Activated CD8-positive, alpha-beta memory T cell treated with anti-CD3 and anti-CD28 coated beads for 4 hours (primary cell): ENCODE measurements at places on chromosomes 1 and 21.

GRCh38 chr1:63103682-63104081 is 218.7 kb upstream of the FOXD3 start:
- no peak for DNase-seq

DNA sequence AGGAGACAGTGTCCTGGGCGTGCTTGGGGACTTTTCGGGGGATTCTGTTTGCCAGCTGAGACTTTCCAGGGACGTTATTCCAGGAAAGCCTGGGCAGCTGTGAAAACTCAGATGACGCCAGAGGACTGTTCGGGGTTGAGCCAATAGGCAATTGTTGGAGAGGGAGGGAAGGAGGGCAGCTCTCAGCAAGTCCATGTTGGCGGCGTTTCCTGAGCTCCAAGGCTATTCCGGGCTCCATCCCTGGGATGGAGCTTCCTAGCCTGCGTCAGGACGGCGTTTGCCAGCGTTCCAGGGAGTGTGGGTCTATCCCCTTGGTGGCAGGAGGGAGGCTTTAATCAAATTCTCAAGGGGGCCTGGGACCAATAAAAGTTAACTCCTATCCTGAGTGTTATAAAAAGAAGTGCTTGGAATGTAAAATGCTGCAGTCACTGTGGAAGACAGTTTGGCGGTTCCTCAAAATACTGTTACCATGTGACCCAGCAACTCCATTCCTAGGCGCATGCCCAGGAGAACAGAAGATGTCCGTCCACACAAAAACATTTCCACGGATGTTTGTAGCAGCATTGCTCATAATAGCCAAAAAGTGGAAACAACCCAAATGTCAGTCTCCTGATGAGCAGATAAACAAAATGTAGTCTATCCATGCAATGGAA is 15.2 kb downstream of the SLC27A3 start:
- no peak for DNase-seq

GRCh38 chr1:77253211-77253610 is 28.6 kb upstream of the AK5 start:
- DNase-seq: no peak

DNA sequence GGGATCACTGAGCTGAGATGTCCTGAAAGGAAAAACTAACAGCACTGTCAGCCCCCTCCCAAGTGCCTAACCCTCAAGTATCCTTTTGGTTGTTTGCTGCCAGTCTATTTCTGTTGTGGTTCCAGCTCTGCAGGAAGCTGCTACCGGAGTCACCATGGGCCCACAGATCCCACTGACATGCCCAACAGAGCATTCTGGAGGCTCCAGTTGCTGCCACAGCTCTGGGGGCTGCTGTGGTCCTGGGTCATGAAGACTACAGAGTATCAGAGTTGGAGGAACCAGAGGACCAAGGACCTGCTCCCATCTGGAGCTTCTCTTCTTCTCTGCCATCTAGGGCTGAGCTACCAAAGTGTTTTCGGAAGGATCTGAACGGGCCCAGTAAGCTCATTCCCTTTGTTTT is 910 bp downstream of the LCE3A start:
- DNase-seq: no peak

DNA sequence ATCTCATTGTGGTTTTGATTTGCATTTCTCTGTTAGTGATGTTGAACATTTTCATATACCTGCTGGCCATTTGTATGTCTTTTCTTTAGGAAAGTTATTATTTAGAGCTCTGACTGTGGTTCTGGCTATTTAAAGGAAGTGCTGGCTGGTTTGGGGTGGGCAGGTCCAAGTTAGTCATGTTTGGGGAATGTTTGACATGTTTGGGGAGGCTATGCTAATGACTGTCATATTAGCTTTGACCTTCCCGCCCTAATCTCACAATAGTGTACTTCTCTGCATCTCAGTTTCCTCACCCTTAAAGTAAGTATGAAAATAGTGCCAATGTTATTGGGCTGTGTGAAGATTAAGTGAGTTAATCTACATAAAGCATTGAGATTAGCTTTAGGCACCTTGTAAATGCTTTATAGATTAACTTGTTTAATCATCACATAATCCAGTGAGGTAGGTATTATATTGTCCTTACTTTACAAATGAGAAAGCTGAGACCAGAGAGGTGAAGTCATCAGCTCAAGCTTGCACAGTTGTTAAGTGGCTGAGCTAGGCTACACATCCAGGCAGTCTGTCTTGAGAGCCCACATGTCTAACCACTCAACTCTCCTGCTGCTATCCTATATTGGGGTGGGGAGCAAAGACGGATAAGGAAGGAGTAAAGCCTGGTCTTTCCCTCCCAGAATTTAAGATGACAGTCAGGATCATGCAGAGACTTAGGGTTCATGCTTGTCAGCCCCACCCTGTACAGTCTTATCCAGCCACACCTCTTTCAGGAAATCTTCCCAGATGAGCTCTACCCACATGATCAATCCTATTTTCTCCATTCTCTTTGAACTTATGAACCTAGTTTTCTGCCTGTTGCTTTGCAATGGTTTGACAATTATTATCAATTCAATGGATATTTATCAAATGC is 22.8 kb upstream of the CRNN start:
- DNase-seq: no peak

DNA sequence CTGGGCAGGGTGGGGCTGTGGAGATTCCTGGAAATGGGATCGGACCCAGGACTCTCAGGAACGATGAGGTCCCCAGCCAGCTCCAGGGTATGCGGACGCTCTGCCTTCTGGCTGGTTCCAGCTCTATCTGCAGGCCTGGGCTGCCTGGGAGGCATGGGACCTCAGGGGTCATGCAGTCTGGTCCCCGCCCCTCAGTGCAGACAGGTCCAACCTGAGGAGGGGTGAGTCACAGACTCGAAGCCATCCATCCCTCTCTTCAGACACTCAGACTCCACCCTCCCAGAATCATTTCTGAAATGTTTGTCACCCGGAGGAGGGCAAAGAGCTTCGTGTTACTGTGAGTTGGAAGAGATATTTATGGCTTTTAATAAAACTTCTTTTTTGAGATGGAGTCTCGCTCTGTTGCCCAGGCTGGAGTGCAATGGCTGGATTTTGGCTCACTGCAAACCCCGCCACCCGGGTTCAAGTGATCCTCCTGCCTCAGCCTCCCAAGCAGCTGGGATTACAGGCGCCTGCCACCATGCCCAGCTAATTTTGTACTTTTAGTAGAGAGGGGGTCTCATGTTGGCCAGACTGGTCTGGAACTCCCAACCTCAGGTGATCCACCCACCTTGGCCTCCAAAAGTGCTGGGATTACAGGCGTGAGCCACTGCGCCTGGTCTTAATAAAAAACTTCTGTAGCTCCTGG is 5.9 kb upstream of the MYOM3 start:
- no peak for DNase-seq

DNA sequence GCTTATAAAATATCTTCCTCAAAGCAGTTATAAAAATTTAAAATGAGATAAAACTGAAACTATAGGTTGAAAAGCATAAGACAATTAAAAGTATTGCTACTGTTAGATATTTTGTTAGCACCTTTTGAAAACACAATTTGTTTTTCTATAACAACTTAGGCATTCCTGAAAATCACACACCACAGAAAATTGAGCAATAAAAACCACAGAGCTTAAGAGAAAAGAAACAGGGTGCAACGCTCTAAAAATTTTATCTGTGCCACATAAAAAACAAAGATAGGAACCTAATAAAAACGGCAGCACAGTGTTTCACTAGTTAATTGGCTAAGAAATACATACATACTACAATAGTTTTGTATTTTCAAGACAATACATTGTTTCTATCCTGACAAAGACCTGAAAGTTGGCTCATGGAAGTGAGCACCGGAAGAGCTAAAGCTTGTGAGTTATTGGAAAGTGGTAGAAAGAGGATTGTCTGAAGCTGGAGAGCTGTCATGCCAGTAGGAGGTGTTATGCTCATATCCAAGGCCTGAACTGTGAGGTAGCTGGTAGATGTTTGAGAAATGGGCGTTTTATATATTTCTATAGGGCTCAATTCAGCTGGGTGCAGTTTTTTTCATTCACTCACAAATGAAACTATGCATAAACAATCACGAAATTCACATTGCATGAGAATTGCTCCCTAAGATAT is 45.8 kb downstream of the RGS7 start:
- DNase-seq: no peak

DNA sequence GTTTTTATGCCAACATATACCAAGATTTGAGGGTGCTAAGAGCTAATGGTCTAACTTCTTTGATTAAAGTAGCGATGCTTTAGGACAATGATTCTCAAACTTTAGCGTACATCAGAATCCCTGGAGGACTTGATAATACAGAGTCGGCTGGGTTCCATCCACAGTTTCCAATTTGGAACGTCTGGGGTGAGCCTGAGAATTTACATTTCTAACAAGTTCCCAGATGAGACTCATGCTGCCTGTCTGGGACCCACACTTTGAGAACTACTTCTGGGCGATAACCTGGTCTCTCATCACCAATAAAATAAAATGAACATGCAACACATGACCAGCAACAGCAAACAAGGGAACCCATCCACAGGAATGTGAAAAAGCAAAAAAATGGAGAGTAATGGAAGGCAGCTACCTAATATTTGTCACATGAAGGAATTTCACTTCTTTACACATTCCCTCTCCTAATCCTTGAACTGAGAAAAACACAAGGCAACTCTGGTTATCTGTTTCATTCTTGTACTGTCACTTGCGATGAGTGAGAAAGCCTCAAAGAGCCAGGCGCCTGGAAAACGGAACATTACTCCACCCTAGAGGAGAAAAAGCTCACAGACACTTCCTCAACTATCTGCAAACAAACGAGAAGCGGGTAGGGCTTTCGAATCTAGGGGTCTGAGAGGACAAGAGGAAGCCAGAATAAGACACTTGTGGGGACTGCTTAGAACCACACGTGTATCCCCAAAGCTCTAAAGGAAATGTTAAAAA is 14.0 kb downstream of the HSF2BP start:
- DNase-seq: no peak

GRCh38 chr1:235504122-235504493 is at the start of gene B3GALNT2:
B3GALNT2 (minus strand) TSS chr1:235504452; CDS start chr1:235504252, 200 bp downstream.
- DNase-seq: no peak

- DNase-seq: no peak
These were observed 1.2 kb downstream of the AGPAT3 start for GRCh38 chr21:43866260-43866629.

DNA sequence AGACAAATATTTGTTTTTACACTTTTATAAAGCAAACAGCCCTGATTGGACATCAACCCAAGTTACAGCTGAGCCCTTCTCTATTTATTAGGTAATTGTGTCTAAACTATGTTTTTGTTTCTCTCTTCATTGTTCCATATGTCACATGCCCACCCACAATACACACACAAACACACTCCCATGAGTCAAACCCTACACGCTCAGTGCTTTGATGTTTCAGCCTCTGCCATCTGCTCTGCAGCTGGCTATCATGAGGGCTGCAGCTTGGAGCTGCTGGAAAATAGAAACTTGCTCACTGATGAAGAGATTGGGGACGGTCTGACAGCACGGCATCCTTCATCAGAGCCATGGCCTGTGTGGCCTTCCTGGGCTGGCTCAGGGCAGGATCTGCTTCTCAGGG is 41.7 kb downstream of the PSMG1 start:
- DNase-seq: no peak

DNA sequence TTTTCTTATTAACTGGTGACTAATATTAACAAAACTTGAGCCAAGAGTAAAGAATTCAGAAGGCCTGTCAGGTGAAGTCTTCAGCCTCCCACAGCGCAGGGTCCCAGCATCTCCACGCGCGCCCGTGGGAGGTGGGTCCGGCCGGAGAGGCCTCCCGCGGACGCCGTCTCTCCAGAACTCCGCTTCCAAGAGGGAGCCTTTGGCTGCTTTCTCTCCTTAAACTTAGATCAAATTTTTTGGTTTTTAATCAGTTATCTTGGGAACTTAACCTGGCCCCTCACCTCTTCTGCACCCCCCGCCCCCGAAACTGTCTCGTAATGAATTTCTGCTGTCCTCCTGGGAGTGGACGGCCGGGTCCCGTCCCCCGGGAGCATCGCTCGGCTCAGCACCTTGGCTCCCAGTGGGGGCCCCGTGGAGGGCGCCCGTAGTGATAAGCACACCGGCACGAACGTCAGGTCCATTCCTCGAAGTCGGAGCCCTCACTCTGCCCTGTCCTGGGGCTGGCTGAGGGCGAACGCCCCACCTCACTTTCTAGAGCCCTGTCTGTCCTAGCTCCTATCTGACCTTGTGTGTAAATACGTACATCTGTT is 29.5 kb upstream of the TRAPPC10 start:
- no peak for DNase-seq

- DNase-seq: peak; percentile 6
These were observed 56.0 kb downstream of the TBCE start for GRCh38 chr1:235423214-235423652.

DNA sequence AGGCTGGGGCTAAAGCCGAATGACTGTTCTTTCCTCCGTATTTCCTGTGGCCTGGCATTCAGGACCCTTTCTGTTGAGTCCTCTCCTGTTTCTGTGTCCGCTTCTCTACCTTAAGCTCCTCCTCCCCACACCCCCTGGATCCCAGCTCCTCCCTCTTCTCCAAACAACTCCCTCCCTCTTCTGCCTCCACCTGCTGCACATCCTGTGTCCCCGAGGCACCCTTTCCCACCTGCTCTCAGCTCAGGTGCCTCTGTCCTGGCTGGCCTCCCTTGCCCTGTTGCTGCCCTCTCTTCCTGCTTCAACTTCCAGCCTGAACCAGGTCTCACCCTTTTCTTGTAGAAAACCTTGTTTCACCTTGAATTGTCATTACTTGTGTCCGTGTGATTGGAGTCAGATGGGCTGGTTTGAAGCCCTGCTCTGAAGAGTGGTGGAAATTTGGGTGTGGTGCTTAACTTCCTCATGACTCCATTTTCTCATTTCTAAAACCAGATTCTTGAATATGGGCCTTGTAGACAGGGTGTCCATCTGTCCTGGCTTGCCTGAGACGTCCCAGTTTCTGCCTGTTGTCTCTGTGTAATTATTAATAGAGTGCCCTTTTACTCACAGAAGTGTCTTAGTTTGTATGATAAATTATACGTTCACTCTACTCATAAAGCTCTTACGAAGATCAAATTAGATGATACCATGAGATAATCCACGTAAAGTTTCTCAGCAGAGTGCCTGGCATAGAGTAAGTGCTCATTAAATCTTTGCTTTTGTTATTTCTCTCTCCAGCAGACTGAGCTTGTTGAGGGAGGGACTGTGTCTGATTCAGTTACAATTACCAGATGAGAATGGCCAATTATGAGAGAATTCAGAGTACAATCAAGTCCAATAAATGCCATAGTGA is 58.9 kb upstream of the TRABD2B start:
- DNase-seq: no peak
